ENCODE measurements at places on chromosomes 5 and 9. TPM values are rescaled to one million over a fixed set of nuclear protein-coding genes. Genes with fewer than 3 reads are reported as not detected.

The ITGA2 gene
- 0.03 TPM for total RNA-seq

The TRIM23 gene
- 30.6 TPM for total RNA-seq

The NR6A1 gene
- total RNA-seq = not detected

DNA sequence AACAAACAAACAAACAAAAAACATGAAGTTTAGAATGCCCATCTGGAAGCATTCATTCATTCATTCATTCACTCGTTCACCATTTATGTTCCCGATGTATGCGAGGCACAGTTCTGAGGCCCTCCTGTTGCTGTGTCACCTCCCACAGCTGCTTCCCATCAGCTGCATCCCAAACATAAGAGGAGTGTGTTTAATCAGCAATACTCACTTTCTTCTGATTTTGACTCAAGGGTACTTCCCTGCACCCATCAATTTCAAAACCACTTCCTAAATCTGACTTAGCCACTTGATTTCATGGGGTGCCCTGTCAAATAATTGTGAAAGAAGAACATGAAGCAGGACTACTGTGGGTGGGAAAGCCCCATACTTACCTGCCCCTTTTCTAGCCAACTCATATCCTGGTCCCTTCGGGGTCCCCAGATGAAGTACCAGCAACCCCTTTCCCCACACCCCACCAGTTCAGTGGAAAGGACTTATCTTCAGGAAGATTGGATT is 128.0 kb upstream of the IL12B start:
- H3K4me1 ChIP-seq = peaks cover 11% of the 10 kb centered on the region
- no peak overlapping the region for H3K27ac ChIP-seq
- no peaks in the 10 kb centered on the region for H3K27me3 ChIP-seq
- H3K4me3 ChIP-seq = no peak overlapping the region
- no peaks in the 10 kb centered on the region for H3K36me3 ChIP-seq
- DNase-seq = no peak

- no peaks in the 10 kb centered on the region for H3K4me1 ChIP-seq
- H3K27ac ChIP-seq = no peak overlapping the region
- no peak for DNase-seq
- no peaks in the 10 kb centered on the region for H3K27me3 ChIP-seq
- H3K36me3 ChIP-seq = no peaks in the 10 kb centered on the region
Observed at GRCh38 chr9:68629042-68629441, 76.0 kb upstream of the PIP5K1B start.

- no peak overlapping the region for H3K27ac ChIP-seq
- peaks cover 27% of the 10 kb centered on the region for H3K4me1 ChIP-seq
- H3K27me3 ChIP-seq = no peaks in the 10 kb centered on the region
- H3K4me3 ChIP-seq = no peak overlapping the region
Observed at GRCh38 chr9:136629879-136630661, 32.6 kb upstream of the EGFL7 start.

GRCh38 chr9:20620650-20621470 is 1.4 kb downstream of the MLLT3 start:
- H3K4me1 ChIP-seq = peaks cover 24% of the 10 kb centered on the region
- peak; percentile 39 for DNase-seq
- peak overlapping the region; percentile 97 for H3K4me3 ChIP-seq
- no peaks in the 10 kb centered on the region for H3K27me3 ChIP-seq

GRCh38 chr5:178440181-178440580 is 150.0 kb downstream of the COL23A1 start:
- H3K4me1 ChIP-seq = peaks cover 8% of the 10 kb centered on the region
- DNase-seq = no peak
- no peaks in the 10 kb centered on the region for H3K36me3 ChIP-seq
- H3K27ac ChIP-seq = no peak overlapping the region

DNA sequence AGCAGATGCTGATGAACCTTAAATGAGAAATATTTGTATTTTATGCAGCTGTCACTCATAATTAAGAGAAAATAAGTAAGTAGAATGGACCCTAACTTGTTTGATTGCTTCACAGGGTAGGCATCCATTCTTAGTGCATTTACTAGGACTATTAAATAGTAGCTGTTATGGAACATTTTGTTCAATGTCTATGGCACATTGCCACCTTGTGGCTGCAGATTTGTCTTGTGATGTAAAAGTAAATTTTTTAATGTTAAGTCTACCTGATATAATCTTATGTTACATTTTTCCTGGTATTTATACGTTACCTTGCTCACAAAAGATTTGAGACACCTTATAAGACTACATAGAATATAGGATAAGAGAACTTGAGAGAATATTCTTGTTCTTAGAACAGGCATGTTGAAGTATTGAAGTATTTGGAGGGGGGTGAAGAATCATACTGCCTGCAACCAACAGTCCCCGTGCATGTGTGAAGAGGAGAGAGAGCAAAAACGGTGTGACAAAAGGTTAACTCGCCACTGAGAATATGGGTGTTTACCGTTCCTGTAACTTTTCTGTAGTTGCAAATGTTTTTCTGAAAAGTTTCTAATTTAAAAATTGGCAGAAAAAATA is 161.1 kb downstream of the MAST4 start:
- H3K36me3 ChIP-seq = no peaks in the 10 kb centered on the region
- no peak for DNase-seq
- H3K27ac ChIP-seq = no peak overlapping the region
- no peak overlapping the region for H3K4me3 ChIP-seq
- no peaks in the 10 kb centered on the region for H3K27me3 ChIP-seq

The CARD9 gene
- 0.64 TPM for total RNA-seq

The FOXD4 gene
- not detected for total RNA-seq

DNA sequence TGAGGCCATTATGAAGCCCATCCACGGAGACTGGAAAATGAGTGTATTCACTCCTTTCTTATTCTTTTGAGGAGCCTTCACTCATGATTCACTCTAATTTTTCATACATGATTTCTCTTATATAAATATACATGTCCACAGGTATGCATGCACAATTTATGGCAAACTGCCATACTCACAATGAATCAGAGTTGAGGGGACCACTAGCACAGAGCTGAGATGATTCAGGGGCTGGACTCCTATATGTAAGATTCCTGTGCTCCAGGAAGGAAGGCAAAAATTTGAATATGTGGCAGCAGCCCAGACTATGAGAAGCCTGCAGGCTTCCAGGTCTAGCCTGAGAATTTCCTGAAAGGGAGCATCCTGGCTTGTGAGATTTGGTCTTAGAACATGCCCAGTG is 484.6 kb downstream of the PRELID2 start:
- H3K36me3 ChIP-seq = no peaks in the 10 kb centered on the region
- DNase-seq = no peak
- H3K4me1 ChIP-seq = no peaks in the 10 kb centered on the region
- no peaks in the 10 kb centered on the region for H3K27me3 ChIP-seq
- H3K4me3 ChIP-seq = no peak overlapping the region
